LoVo (cell line): ENCODE measurements at places on chromosomes 11 and 22.

DNA sequence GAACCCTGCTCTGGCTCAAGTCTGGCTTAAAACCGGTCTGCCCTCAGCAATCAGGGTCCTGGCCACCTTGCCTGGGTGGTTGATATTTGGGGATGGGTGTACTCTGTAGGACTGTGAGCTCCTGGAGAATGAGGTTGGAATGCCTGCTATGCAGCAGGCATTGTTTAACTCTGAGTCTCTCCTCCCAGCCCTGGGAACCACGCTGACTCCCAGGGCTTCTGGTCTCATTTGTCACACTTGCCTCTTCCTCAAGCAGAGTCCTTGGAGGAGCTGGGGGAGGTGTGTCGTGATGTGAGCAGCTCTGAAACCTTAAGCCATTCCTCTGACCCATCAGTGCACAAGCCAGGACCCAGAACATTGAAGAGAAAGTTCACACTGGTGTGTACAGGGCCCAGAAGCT is 340.1 kb downstream of the MN1 start:
- DNase-seq = peak; percentile 21

DNA sequence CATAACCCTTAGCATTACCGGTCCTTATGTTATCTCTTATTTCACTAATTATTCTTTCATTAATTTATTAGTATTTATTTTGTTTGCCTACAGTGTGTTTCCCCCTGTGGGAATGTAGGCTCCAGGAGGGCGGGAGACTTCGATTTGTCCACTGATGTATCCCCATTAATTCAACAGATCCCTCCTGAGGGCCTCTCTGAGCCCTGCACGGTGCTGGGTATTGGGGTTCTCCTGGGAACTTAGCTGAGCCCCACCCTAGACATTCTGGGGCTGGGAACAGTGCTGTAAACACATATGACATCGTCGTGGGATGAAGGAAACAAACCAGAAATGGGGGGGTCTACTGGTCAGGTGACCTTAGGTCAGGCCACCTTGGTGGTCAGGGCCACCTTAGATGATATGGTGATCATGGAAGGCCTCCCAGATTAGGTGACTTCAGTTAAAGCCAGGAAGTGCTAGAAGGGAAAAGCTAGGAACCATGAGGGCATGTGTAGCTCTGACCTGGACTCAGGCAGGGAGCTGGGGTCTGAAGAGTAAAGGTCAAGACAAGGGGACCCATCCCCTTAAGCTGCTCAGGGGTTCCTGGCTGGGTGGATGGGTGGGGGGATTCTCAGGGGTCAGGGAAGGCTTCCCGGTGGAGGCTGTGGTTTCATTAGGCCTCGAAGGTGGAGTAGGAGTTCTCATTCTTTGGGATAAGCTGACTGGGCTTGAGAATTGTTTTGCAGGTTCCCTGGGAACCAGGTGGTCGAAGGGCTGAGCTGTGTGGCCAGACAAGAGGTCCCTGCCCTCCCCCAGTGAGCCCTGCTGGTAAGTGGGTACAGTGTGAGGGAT is 1.0 kb downstream of the PHETA2 start:
- DNase-seq = no peak

DNA sequence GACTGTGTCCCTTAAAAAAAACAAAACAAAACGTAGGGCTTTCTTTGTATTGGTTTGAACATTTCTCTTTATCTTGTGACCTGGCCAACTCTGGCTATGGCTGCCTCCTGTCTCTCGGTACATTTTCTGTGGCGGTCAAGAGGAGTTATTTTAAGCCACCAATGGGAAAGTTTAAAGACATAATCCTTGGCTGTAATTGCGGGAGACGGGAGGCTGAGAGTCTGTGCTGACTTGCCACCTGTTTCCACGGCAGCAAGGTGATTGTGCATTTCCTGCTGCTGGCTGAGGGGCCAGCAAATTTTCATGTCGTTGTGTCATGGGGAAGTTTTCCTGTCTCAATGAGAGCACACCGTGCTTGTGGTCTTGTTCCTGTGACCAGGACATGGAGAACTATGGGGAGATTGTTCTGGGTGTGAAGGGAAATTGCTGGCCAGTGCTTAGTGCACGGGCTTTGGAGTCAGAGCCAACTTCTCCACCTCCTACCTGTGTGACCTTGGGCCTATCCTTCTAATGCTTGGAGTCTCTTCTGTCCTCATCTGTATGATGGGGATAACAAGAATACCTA is 11.0 kb downstream of the PTPRJ start:
- DNase-seq = peak; percentile 28

GRCh38 chr11:66332371-66333219 is 3.6 kb downstream of the RIN1 start:
- no peak for DNase-seq

GRCh38 chr11:111336582-111337256 is 38.4 kb downstream of the POU2AF3 start:
- DNase-seq = peak; percentile 28

DNA sequence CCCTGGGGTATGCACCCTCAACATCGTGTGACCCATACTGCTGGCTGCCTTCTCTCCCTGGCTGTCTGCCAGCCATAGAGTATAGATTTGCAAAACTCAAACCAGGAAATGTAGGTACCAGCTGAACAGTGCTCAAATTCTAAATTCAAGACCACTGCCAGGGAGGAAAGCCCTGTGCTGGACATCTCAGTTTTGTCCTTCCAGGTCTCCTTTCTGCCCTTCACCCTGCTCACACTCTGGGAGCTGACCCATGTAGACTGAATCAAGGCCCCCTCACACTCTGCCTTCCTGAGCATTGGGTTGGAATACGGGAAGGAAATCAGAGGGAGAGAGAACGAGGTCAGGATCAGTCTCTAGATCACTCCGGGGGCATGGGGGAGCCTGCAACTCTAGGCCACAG is 12.4 kb upstream of the DRD2 start:
- no peak for DNase-seq

DNA sequence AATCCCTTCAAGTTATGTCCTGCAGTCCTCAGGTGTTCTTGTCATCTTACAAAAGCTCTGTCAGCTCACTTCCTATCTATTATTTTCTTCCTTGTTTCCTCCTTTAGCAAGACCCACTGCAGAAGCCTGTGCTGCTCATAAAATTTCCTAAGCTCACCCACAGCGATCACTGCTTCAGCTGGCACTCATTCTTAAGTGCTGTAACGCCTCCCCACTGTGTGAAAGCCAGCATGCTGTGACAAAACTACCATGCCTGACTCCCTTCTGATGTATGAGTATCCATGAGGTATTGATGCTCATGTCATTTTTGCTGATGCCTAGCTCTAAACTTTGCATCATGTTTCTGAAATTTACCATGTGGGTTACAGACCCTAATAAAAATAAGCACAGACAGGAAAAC is 41.5 kb upstream of the CNTN5 start:
- no peak for DNase-seq

- DNase-seq = no peak
Observed at GRCh38 chr11:129930296-129930695, 34.9 kb upstream of the NFRKB start.

GRCh38 chr11:61923166-61924063 is 6.0 kb upstream of the RAB3IL1 start:
- no peak for DNase-seq

DNA sequence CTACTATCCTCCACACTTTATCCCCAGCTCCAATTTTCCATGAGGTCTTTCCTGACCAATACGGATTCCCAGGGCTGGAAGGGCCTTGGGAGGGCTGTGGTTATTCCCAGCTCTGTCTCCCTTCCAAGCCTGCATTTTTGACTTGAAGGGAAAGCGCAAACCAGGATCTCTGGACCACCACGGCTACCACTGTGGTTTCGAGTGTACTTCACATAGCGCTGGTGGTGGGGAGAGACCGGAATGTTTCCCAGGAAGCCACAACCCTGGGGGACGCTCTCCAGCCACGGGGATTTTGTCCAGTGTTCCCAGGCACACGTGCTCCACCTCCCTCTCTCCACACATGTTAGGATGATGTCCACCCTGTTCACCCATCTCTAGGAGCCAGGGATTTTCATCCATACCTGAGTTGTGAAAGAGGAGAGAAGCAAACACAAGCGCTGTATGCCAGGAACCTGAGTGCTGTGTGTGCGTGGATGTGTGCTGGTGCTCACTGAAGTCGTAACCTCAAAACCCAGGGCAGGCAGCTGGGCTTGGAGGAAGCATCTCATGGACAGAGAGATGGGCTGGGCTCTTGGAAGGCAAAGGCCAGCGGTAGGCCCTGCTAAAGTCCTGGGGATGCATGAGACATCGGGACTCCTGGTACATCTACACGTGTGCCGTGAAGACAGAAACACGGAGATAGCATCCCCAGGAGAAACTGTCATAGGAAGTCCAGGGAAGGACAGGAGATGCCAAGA is 1.3 kb upstream of the NPTXR start:
- no peak for DNase-seq

GRCh38 chr22:50268655-50269113 is 1.5 kb downstream of the MAPK11 start:
- no peak for DNase-seq

DNA sequence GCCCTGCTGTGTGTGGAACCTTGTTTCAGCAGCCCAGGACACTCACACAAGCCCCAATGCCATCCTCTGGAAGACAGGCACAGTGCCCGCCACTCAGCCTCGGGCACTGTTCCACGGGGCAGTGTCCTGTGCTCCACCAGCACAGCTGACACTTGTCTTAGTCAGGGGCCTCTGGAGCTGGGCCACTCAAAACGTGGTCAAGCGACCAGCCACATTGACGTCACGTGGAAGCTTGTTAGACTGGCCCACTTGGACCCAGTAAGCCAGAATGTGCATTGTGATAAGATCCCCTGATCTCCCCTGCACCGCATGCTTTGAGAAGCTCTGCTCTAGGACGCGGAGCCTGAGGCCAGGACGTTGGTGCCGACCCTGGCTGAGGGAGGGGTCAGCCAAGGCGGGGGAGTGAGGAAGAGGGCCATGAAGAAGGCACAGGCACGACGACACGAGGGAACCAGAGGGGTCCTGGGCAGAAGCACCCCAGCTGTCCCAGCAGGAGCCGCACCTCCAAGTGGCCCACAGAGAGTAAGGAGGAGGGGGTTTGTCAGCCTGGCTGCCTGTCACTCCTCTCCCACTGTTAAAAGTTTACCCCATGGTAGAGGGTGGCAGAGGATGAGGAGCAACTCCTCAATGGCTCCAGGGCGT is 64.6 kb downstream of the LINC01488 start:
- DNase-seq = no peak

DNA sequence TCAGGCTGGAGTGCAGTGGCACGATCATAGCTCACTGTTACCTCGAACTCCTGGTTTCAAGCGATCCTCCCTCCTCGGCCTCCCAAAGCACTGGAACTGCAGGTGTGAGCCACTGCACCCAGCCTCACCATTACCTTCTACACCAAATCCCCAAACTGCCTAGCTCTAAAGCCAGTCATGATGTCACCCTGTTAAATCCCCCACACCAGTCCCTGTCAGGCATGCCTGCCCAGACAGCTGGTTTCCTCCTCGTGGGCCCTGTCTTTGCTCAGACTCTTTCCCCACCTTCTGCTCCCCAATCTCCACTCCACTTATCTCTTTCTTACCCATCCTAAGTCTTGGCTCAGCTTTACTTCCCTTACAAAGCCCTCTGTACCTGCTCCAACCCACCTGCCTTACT is 12.5 kb upstream of the EXPH5 start:
- DNase-seq = no peak

- DNase-seq = no peak
Observed at GRCh38 chr11:112693781-112694180, 267.4 kb upstream of the NCAM1 start.

- no peak for DNase-seq
Observed at GRCh38 chr22:44473580-44473979, 24.5 kb downstream of the RTL6 start.

DNA sequence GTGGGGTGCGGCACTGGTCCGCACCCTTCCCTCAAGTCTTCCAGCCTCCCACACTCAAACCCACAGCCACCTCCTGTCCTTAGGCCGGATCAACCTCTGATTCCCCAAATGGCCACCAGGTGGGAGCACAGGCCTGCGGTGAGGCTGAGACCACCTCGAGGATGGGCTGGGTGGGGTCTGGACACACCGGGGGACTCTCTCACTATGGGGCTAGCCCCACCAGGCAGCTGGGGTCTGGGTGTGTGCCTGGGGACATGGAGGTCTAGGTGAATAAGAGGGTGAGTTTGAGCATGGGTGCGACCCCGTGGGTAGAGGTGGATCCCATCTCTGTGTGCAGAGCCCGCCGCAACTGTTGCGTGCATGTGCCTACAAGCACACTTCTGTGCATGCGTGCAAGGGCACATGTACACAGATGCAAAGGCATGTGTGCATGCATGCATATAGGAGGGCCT is 32.6 kb downstream of the MYO18B start:
- no peak for DNase-seq

- peak; percentile 70 for DNase-seq
Observed at GRCh38 chr11:13210424-13210823, 67.2 kb upstream of the BMAL1 start.

GRCh38 chr22:21753374-21754111 is 17.9 kb upstream of the YPEL1 start:
- DNase-seq = no peak

DNA sequence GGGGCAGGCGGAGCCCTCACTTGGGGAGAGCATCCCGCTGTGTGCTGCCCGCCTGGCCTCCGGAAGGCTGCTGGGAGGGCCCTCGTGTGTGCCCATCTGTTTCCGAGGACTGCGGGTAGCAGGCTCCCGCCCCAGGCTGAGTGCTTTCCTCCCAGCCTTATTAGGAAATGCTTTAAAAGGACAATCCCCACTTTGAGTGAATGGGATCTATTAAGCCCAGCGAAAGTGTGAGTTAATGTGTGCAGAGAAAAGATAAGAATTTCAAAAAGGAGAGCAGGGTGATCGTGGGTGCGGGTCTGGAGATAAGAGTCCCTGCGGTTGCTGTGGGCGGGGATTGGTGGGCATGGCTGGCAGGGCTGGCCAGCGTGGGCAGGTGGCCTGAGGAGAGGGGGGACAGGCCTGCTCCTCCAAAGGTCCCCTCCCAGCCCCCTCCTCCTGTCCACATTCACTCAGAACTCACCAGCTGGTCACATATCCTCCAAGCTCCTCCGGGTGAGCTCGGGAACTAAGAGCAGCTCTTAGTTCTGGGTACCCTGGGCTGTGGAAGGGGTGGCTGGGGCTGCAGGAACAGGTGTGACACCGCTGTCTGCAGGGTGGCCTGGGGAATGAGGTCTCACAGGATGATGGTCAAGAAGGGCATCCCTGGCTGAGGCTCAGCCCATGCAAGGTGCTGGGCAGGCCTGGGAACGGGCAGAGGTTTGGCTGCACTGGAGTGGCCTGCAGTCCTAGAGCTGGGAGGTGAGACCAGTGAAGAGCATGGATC is 1260.3 kb downstream of the BRD1 start:
- no peak for DNase-seq

- DNase-seq = no peak
Observed at GRCh38 chr22:45602824-45603595, 68.6 kb upstream of the ATXN10 start.

- DNase-seq = no peak
Observed at GRCh38 chr11:69339983-69340565, 46.1 kb downstream of the MYEOV start.
